ENCODE measurements at places on chromosomes 5 and 9. TPM values are rescaled to one million over a fixed set of nuclear protein-coding genes. Genes with fewer than 3 reads are reported as not detected.

DNA sequence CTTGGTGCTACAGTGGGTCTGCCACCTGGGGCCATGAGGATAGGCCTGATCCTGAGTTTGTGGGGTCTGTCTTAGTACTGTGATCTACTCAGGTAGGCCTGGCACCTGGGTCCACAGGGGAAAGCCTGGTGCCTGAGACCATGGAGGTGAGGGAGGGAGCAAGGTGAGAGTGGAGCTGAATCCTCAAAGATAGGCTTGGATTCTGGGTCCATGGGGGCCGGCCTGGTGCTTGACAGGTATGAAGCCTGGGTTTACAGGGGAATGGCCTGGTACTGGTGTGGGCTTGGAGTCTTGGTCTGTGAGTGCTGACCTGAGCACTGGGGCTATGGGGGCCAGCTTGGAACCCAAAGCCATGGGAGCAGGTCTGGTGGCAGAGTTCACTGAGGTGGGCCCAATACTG, 439.2 kb upstream of the SMARCA2 start:
- no peak for DNase-seq

The C5orf34 gene
- 0.74 TPM for total RNA-seq

- DNase-seq: no peak
Observed at GRCh38 chr5:59745415-59745863, 148.1 kb downstream of the PDE4D start.

- no peak for DNase-seq
Observed at GRCh38 chr9:79671558-79671957, 99.8 kb downstream of the TLE4 start.

The ANKRD31 gene
- 0.02 TPM for total RNA-seq

DNA sequence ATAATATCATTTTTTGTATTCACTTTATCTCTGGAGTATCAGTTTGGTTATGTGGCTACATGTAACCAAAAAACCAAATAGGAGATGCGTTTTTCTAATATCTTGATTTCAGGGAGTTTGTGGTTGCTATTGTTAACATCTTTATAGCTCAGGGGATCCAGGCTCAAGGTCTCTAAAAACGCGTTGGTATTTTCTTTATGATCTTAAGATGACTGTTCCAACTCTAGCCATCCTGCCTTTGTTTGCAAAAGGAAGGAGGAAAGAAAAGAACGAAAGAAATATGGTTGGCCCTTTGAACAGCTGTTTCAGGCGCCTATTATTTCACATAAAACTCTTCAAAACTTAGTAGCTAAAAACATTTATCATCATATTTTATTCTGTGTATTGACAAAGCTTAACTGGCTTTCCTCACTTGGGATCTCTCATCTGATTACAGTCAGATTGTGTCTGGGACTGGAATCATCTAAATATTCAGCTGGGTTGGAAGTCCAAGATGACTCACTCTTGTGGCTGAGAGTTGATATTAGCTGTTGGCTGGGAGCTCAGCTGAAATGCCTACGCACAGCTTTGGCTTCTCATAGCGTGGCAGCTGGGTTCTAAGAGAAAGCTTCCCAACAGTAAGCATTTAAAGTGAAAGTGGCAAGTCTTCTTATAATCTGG, 60.1 kb downstream of the FAM174A start:
- no peak for DNase-seq

Measured in right lobe of liver (tissue), 6 donors.